ENCODE measurements at places on chromosomes 16 and 17.

DNA sequence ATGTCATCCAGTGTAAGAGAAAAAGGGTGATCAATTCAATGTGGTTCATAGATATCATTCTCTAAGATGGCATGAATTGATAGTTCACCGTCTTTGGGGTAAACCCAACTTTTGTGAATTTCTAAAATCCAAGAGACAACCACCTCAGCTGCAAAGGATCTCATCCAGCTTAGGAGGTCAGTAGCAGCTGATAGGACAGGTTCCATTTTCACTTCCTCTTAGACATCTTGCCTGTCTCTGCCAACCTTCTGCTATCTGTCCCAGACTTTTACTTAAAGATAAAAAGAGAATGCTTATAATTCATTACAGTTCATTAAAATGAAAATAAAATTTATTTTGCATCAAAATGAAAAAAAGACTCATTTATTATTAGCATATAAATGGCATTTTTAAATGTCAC, 468.2 kb downstream of the XYLT1 start:
- DNase-seq, result no peak

GRCh38 chr16:180101-180675, at the start of gene HBQ1:
Gene HBQ1 (plus strand): TSS chr16:180459. CDS start chr16:180487, 28 bp downstream.
- DNase-seq, result no peak

DNA sequence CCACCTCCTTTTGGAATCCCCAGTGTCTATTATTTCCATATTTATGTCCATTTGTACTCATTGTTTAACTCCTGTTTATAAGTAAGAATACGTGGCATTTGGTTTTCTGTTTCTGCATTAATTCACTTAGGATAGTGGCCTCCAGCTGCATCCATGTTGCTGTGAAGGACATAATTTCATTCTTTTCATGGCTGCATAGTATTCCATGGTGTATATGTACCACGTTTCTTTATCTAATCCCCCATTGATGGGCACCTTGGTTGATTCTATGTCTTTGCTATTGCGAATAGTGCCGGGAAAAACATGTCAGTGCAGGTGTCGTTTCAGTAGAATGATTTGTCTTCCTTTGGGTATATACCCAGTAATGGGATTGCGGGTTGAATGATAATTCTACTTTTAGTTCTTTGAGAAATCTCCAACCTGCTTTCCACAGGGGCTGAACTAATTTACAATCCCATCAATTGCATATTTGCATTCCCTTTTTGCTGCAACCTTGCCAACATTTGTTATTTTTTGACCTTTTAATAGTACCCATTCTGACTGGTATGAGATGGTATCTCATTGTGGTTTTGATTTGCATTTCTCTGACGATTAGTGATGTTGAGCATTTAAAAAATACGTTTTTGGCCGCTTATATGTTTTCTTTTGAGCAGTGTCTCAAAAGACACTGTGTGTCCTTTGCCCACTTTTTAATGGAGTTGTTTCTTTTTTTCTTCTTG, 373.2 kb upstream of the TNRC6C start:
- DNase-seq, result no peak

- DNase-seq, result no peak
Measured at GRCh38 chr16:27706156-27706865, 156.4 kb downstream of the KATNIP start.

- DNase-seq, result no peak
Measured at GRCh38 chr16:1924095-1924494, 5.9 kb upstream of the HS3ST6 start.

DNA sequence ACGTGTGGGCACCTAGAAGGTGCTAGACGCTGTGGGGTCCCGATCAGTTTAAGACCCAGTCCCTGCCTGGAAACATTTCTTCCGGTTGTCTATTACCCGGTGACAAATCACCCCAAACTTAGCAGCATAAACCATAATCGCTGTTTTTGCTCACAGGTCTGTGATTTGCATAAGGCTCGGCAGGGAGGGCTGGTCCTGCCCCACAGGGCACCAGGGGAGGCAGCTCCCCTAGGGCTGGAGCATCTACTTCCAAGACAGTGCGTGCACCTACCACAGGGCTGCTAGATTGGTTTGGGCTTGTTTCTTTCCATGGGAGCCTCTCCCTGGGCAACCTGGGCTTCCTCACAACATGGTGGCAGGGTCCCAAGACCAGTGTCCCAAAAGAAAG, 214.5 kb upstream of the CIBAR2 start:
- no peak for DNase-seq

DNA sequence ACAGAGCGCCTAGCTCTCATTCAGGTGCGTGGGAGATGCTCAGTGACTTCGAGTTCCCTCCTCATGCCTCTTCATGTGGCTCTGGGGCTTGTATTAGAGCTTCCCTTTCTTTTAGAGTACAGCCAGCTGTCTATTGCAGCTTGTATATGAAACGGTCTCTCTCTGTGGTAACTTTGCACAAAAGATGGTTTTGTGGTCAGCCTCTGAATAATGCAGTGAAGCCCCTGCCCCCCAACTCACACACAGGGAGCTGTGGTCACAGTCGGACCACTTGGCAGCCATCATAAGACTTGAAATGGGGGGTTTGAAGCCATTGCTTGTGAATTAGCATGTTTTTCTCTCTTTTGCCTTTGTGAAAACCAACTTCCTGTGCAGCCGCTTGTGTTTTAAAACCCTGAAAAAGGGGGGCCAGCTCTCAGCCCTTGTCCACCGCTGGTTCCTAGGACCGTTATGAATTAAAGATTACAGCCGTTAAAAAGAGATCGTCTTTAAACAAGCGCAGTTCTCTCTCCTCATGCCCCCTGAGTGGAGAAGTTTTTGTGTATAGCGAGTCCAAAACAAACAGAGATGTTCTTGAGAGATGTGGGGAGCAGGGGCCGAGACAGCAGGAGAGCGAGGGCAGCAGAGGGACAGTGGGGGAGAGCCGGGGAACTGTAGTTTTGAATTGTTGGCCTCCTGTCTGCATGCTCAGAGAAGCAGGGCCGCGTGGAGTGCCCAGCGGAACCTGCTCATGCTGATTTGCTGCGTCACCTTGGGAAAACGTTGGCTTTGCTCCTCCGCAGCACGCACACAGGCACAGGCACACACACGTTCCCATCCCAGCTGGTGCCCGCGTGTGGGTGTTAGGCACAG, 199.0 kb downstream of the MSI2 start:
- DNase-seq, result peak; percentile 97

DNA sequence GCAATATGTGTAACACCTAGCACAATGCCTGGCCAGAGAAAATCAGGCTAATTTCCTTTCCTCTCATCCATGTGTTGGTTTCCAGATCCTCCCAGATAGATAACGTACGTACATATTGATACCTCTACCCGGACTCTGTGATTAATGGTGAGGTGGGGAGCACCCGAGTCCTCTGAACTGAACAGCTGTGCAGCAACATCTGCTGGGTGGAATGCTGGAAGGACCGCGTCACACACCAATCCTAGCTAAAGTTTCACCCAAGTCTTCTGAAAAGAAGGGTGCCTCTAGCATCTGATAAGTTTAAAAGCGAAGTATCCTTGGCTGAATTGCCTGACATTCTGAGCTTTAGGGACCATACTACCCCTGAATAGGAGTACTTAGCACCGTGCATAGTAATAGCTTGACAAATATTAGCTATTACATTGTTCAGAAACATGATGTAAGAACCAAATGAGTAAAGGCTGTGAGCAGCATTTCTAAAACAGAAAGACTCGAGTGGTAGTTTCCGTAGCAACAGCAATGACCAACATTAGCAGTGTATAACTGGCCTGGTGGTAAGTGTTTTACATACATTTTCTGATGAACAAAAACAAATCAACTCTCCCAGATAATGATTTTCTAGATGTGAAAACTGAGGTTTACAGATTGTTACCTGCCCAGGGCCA, 91.4 kb downstream of the SYCE1L start:
- peak; percentile 62 for DNase-seq

- peak; percentile 7 for DNase-seq
Measured at GRCh38 chr17:28345419-28346198, 10.0 kb downstream of the TNFAIP1 start.

GRCh38 chr17:82985973-82986372, 93.4 kb upstream of the METRNL start:
- DNase-seq, result peak; percentile 52

DNA sequence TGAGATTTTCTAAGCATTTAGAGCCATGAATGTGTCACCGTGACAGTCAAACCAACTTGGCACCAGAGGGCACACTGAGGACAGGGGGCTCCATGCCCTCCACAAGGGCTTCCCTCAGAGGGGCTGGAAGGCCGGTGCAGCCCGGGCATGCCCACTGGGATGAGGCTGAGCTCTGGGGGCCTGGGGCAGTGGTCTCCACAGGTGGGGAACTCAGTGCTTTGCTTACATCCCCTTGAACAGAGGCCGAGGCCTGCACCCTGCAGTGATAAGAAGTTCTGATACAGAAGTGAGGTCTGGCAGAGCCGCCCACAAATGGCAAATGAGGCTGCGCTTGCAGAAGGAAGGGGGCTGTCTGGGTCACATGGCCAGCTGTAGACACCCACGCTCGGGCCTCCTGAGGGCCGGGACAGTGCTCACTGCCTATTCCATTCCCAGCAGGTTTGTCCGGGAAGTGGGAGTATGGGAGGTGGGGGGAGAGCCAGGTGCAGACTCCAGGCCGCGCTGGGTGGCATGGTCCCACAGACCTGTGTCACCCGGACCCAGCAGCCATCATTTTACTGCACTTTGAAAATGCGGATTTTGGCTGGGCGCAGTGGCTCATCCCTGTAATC, 116.8 kb upstream of the CREBBP start:
- DNase-seq, result no peak

GRCh38 chr16:55515111-55515510, 6.2 kb downstream of the LPCAT2 start:
- no peak for DNase-seq

DNA sequence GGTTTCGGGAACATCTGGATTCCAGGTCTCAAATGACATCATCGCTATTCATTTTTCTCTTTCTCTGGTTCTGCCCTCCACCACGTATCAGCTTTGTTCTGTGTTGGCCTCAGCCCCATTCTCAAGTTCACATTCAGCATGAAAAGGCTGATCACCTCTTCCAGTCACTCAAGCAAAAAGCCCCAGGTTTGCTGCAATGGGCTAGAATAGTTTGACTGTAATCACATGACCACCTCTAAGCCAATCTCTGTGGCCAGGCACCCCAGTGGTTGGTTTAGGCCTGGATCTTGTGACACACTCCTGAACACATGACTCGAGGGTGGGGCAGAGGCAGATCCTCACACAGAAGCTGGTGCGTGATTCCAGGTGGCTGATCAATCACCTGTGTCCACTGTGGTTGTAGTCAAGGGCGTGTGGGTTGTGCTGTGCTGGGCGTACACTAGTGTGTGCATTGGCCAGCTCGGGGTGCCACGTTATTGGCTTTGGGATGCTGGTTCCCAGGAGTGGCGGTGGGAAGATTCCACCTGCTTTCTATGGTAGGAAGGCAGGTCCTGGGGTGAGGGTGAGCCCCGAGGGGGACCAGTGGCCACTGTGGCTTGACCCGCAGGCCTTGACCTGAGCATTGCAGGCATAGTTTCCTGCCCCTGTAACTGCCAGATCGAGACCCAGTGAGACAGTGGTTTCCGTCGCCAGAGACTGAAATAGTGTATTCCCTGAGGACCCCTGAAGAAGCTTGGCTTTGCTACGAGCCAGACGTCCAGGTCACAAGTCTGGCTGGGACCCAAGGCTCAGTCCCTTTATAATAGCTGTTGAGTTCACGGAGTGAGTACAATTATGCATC, 12.0 kb downstream of the EEF2K start:
- no peak for DNase-seq

DNA sequence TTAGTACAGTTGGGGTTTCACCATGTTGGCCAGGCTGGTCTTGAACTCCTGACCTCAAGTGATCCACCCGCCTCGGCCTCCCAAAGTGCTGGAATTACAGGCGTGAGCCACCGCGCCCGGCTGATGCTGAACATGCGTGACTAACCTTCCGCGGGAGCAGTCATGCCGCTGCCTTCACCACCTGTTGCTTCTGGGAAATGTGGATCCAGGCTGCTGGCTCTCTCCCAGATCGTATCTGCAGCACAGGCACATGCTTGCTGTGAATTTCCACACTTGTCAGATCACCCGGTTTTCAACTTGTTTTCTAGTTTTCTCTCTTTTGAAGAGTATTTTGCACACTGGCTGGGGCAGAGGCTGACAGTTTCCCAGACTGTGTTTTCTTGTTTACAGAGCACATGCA, 97.9 kb downstream of the ADCY9 start:
- peak; percentile 48 for DNase-seq

DNA sequence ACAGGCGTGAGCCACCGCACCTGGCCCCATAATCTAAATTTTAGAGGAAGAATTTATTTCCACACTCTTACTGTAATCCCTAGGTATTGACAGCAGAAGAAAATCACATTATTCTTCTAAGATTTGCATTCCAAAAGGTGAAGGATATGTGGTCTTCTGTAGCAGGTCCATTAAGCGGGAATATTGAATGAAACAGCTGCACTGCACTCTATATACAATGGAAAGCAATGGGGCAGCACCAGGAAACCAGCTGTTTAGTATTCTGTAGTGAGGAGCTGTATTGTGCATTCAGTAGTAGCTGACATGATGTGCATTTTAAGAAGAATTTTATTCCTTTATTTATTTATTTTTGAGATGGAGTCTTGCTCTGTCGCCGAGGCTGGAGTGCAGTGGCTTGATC, 49.6 kb downstream of the PSMD12 start:
- DNase-seq, result no peak

DNA sequence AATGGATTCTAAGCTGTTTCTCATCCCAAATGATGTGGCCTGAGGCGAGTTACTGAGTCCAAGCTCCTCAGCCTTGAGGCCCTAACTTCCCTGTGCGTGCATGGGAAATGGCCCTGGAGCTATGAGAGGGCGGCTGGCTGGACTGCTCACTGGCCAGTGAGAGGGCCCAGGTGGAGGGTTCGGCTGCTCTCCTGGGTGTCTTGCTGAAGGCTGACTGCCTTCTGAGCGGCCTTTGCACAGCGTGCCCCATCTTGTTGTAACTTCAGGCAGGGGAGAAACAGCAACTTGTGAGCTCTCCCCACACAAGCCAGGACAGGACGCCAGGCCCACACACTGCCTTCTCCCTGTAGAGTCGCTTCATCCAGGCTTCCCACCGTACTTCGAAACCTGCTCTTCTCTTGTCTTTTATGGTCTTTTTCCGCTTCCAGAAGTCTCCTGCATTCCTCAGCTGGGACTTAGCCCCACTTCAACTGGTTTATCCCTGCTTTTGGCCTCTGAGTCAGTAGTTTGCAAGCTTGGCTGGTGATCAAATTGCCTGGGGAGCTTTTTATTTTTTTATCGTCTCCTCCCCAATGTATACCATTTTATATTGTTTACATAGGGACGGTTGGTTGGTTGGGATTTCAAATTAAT, 13.3 kb downstream of the CDH3 start:
- peak; percentile 64 for DNase-seq

GRCh38 chr17:31595076-31595475, 203.6 kb downstream of the RAB11FIP4 start:
- peak; percentile 30 for DNase-seq

DNA sequence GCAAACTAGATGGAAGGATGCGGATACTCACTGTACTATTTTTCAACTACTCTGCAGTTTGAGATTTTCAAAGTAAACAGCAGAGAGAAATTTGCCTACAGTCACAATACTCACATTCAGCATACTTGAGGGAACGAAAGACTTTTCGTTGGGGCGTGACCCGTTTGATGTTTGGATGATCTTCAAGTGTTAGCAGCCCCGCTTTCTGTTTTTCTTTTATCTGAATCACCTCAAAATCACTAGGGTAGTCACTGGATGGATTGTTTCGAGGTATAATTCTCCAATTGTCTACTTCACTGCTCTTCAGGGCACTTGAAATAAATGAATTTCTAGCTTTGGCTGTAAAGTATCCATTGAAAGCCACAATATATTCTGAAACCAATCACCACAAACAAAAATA, 17.8 kb downstream of the MBTPS1 start:
- peak; percentile 38 for DNase-seq
